ENCODE measurements at places on chromosomes 4 and X.

- no peak for DNase-seq
Measured at GRCh38 chr4:133839326-133839725, 362.3 kb downstream of the PABPC4L start.

- no peak for DNase-seq
Measured at GRCh38 chr4:183919141-183919540, 14.0 kb downstream of the STOX2 start.

- DNase-seq: no peak
Measured at GRCh38 chrX:37420185-37420584, 71.0 kb downstream of the PRRG1 start.

DNA sequence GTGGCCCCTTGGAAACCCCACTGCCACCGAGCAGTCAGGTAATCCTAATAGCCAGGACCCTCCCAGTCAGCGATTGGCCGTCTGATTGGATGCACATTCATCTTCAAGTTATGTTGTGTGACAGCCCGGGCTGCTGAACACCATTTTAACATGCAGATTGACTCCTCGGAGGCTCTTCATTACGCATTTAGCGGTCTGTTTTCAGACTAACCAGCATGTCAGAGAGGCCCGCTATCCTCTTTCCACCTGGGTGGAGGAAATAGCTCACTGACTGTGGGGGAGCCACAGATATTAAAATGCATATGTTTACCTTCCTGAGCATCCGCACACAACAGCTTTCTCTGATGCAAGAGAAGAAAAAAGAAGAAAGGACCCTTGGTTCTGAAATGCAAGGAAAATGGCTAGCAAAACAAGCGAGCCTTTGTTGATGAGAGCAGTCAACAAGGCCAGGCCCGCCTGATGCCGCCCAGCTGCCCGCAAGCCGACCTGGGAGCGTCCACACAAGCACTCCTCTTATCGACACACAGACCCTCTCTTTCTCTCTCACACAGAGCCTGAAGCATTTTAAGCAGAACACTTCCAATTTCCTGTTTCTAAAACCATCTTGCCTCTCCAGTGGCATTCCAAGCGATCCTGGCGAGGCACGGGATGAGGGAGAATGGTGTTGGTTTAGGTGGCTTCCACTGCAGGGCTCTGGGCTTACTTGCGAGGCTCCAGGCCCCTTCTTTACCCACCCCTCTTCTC, 118.3 kb downstream of the MGST2 start:
- DNase-seq: no peak

GRCh38 chr4:3869174-3869572, 103.0 kb downstream of the ADRA2C start:
- DNase-seq: no peak

DNA sequence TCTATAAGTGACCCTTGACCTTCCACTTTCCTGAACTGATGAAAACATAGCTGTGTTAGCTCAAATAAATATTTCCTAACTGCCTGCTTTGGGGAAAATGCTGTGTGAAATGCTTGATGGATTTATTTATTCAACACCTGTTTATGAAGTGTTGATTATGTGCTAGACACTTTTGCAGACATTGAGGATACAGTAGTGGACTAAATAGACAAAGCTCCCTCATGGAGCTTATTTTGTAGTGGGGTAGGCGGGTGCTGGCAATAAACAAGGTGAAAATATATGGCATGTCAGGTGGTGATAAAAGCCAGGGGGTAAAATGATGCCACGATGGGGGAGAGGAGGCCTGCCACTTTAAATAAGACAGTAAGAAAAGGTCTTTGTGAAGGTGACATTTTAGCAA, 50.2 kb upstream of the TLR3 start:
- no peak for DNase-seq

DNA sequence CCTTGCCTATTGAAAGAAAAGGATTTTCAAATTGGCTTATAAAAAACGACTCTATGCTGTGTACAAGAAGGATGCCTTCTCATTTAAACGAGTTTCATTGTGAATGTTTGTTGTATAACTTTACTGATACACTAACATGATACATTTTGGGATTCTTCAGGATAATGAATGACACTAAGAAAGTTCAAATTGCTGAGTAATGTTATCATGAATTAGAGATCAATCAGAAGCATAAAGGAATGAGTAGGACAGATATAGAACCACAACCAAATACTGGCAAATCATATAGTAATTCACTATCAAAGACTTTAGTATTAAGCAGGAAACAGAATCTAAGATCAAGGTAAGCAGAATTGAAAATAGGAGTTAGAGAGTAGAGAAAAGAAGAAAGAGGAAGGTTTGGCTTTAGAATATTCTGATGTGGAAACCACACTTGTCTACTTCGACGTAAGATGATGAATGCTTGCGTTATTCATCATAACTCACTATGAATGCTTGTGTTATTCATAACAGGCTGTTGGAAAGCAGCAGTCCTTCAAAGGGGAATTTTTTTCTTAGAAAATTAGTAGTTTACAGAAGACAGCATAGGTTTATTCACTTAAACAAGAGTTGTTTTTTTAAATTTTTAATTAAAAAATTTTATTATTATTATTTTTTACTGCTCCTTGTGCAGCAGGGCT, 13.4 kb downstream of the CCDC158 start:
- DNase-seq: no peak

DNA sequence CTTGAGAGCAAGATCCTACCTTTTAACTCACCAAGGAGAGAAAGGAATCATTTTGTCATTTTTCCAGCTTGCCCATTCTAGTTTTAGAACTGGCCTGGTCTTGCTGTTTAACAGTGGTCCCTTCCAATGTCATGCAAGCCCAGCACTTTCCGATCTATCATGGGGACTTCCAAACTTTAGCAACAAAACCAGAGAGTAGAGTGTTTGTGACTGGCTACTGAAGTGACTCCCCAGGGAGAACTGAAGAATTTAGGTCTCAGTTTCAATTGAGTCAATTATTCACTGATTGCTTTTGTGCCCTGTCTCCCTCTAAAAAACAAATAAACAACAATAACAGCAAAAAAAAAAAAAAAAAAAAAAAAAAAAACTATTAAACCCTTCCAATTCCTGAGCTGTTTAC, 108.3 kb downstream of the LHFPL1 start:
- no peak for DNase-seq

DNA sequence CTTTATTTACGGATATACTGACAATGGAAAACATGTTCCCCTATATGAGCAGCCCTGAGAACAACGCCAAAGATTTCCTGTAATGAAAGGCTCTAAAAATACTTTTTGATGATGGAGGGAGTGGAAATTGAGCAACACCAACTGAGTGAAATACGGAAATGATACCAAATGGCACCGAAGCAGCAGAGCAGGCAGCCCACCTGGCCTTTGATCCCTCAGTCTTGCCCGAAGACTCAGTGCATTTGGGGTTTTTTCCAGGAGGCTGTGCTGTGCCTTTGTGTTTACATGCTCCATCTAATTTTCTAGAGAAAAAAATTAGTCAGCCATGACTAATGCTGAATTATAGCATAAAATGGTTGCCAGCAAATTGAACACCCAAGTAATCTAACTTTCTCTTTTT, 169.9 kb upstream of the RBPJ start:
- DNase-seq: no peak

- no peak for DNase-seq
Measured at GRCh38 chr4:123305736-123306135, 90.9 kb upstream of the SPRY1 start.

DNA sequence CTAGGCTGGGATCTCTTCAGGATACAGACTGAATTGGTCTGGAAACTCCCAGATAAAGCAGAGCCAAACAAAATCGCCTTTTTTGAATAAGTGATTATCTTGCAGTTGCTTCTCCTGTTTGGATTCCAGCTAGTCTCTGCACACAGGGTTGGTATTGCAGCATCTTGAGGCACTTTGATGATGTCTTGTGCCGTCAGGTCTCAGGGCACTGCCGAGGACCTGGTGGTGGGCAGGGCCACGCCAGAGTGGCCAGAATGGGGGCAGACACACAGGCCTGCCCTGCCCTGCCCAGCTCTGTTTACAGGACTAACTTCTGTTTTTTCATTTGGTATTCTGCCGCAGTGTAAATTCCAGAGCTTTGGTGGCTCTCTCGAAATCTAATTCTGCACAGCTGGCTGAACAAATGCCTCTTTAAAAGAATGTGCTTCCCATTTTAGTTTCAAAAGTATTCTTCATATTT, 276.1 kb downstream of the NR3C2 start:
- no peak for DNase-seq

DNA sequence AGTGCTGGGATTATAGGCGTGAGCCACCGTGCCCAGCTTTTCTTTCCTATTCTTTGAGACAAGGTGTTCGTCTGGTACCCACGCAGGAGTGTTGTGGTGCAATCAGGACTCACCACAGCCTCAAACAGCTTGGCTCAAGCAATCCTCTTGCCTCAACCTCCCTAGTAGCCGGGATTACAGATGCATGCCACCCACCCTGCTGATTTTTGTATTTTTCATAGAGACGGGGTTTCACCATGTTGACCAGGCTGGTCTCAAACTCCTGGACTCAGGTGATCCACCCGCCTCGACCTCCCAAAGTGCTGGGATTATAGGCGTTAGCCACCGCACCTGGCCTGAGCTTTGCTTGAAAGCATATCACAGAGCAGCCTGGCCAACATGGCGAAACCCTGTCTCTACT, 1.5 kb upstream of the CRLF2 start:
- no peak for DNase-seq

DNA sequence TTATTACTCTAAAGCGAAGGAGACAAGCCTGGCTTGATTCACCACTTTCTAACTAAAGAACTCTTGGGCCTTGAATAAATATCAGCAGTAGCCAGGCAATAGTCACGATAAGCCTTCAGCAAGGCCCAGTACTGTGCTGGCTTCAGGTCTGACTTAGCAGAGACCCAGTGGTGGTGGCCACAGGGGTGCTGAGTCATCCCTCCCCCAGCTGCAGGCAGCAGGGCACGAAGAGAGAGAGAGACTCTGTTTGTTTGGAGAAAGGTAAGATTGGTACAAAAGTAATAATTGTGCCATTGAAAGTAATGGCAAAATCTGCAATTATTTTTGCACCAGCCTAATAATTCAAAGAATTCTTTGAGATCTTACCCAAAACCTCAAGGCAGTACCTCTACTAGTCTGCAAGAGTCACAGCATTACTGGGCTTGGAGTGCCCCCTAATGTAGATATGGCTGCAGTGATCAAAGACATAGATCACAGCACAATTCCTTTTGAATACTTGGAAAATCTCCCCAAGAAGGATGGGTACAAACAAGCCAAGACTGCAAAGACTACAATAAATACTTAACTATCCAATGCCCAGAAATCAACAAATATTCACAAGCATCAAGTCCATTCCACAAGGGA, 159.5 kb upstream of the USP38 start:
- DNase-seq: no peak

DNA sequence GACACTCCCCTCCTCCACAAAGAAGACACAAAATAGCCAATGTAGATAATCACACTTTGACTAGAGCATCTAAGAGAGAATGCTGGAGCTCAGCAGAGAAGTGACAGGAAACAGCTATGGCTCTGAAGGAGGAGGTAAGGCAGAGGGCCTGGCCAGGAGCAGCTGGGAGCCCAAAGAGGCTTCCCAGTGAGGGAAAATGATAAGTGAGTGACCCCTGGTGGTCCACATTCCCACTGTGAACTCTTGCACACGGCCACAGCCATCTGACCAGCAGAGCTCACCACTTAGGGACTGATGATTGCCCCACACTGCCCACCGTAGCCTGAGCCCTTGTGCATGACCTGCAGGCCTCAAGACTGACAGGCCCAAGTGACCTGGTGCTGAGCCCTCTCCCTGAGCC, 162.7 kb upstream of the GALNTL6 start:
- DNase-seq: no peak

GRCh38 chr4:38056011-38056685, 96.0 kb downstream of the PTTG2 start:
- no peak for DNase-seq

DNA sequence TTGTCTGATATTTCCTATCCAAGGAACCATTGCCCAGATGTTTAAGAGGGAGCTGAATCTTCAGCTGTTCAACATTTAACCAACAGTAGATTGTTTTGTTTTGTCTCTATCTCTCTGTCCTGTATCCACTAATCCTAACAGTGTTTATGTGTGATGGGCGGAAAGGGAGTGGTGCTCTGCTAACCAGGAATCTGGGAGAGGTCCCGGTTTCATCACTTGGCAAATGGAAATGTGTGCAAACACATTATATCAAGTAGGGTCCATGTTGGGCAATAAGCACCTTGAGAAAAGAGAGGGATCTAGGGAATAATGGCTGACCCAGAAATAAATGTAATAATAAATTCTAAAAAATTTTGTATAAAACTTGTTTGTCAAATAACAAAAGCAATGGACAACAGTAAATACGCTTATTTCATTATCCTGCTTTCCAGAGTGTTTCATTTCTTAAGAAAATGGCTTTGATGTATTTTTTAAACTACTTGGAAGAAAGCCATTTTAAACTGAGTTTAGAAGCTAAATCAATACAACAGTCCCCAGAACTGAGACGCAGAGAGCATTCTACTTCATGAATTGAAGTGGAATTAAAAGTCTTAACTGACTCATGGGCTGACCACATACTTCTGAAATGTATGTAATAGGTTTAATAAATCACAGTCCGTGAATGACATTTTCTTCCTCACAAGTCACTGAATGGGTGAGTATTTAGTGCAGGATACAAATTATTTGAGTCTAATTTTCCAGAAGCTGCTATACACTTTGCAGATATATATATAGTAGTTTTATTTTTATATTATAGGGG, 55.8 kb downstream of the EMCN start:
- no peak for DNase-seq

DNA sequence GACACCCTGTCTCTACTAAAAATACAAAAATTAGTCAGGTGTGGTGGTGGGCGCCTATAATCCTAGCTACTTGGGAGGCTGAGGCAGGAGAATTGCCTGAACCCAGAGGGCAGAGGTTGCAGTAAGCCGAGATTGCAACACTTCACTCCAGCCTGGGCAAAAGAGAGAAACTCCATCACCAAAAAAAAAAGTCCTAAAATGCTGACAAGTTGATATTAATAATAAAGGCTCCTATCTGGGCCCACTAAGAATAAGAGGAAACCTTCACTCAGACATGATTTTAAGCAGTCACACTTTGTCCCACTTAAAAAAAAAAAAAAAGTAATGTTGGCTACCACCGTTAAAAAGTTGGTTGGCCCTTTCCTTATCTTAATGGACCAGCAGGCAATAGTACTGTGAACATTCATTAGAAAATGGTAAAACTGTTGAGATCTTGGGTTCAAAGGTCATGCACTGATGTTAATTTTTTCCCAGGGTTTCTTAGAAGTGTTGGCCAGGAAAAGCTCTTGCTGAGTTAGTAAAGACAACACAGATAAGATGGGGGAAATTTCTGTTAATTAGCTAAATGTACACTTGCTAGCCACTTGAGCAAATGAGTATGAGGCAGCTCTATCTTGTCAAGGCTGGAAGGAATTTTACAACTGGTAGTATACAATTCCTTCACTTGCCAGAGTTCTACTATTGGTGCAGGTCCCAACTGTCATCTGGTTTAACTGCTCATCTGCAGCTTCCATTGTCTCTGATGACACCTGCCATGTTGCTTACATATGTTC, 43.6 kb upstream of the BMP2K start:
- DNase-seq: no peak

All from stimulated activated CD4-positive, alpha-beta T cell treated with anti-CD3 and anti-CD28 coated beads, Interleukin-15, amount 100 ng/mL, for 1 hour (primary cell).